ENCODE measurements at places on chromosomes 6 and 20.

DNA sequence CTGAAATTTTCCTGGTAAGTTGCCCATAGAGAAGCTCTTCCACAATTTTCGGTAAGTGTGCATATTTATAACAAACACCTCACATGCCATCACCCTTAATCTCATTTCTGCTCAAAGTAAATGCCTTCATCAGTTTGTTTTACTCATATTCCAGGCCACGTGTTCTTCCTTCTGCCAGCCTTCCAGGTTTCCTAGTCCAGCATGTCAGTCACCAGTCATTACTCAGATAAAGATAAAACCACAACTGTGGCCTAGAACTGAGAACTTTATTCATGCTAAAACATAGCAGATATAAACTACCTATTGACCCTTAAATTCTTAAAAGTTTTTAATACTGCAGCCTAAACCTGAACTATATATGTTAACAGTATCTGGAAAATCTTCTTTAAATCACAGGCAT, 149.5 kb upstream of the SLC22A16 start:
- no peak for DNase-seq

DNA sequence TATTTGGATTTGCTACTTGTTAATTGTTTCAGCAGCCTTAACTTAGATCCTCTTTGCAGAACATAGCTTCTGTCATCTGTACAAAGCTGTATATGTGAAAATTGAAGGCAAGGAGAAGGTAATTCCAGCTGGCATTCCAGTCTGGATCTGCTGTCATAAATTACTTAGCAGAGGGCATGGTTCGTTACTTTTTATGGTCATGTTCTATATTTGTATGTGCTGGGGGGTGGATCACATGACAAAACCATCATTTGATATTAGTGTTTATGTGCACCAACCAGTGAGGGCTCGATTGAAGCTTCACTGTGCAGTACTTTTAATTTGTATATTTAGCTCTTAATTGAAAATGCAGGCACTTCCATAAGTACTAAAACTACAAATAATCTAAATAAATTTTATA, 80.2 kb downstream of the CAP2 start:
- DNase-seq, result no peak

DNA sequence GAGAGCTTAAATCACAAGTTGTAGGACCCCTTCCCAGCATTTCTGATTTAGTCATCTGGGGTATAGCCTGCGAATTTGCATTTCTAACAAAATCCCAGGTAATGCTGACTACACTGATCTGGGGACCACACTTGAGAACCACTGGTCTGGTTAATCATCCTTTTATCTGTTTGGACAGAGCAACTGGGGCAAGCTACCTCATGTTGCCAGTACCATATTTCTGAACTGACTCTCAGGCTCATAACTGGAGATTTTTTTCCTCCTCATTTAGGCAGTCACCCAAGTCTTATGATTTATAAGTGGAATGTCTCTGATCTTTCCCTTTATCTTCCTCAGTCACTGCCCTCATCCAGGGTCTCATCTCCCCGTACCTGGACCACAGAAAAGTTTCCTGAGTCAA, 12.0 kb upstream of the GTF3C6 start:
- DNase-seq, result no peak

DNA sequence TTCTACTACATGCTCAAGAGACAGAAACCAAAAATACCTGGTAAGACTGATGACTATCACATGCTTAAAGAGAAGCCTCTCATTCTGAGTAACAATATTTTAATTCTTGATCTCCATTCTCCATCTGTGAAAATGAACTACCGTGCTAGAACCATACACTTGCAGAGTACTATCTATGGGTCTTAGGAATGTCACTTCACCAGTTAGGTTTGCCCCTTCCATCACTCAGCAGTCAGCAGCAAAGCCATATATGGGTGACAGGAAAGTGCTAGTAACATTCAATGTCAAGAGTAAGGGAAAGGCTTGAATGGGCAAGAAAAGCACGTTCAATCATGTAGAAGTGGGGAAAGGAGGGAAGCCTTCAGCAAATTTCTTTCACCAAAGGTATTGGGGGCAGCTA, 2.3 kb downstream of the DNAAF9 start:
- no peak for DNase-seq

GRCh38 chr6:16474772-16475493, 236.5 kb downstream of the GMPR start:
- DNase-seq, result no peak

DNA sequence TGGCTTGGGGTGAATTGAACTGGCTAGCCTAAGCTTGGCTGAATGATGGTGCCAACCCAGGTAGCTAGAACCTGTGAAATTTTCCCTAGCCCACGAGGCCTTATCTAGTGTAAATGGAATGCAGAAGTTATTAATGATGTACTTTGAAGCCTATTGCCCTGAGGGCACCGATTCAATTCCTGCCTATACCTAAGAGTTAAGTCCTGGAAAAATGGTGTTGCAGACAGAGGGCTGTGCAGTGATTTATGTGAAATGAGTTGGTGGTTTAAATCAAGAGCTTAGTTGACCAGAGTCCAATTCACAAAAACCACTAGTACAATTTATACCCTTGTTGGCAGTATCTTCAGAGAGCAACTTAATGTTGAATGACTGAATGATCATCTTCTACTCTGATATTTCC, 373.8 kb upstream of the JAG1 start:
- no peak for DNase-seq

GRCh38 chr6:3806169-3806922, 42.8 kb upstream of the FAM50B start:
- DNase-seq, result no peak

- DNase-seq, result no peak
Measured at GRCh38 chr20:44543358-44543757, 21.5 kb upstream of the SERINC3 start.

DNA sequence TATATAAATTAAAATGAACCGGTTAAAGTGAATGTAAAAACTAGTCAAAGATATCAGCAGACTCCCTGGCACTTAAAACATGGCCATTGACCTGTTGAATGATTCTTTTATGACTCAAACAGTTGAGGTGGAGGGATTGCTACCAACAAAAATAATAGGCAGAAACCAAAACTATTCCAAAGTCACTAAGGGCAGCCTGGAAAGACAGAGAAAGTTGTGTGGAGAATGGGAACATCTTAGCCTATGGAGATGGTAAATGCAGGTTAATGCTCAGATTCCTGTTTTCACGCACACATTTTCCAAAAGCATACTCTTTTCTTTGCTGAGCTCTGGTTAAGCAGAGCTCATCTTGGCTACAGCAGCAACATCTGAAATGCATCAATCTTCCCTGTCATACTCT, 553.5 kb downstream of the HACE1 start:
- DNase-seq, result no peak

DNA sequence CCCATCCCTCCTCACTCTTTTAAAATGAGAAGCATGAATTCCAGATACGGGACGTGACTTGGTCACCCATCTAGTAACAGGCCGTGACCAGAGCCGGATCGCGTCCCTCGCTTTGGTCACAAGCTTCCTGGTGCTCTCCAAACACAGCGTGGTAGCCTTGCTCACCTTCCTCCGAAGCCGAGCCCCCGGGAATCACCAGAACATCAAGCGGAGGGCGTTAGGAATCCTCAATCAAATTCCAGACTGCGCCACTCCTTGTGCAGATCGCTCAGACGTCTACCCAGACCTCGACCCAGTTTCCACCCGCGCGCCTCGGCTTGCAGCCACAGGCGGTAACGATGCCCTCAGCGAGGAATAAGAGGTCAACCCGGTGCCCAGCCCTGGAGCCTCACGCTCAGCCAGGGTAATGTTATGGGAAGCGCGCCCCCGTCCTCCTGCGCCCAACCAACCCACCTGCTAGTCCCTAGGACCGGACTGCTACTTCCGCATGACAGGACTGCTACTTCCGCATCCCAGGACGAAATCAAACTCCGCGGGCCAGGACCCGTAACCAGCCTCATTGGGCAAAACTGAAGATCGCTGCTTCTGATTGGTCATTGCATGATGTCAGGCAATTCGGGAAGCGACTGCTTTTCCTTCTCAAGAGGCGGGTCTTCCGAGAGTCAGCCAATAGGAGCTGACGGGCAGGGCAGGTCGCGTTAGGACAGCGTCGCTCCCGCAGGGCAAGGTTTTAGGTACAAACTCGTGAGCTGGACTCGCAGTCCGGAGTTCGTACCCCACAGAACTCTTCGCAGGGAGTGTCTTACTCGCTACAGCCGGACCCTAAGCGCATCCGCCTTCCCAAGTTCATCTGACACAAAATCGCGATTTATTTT, at the start of gene MTFR2:
MTFR2 (minus strand) TSS at position 501 of the 875 bp plus-strand sequence. CDS start 1,212 bp downstream, outside the sequence.
- peak; percentile 97 for DNase-seq

- DNase-seq, result no peak
Measured at GRCh38 chr20:2459981-2460751, 10.4 kb downstream of the SNRPB start.
